ENCODE measurements at places on chromosomes 13 and 19. TPM values are rescaled to one million over a fixed set of nuclear protein-coding genes. Genes with fewer than 3 reads are reported as not detected.

Gene HRC
- not detected for total RNA-seq

Gene KLK14
- not detected for total RNA-seq

Gene TMEM150B
- total RNA-seq: not detected

Gene FCGBP
- 1.4 TPM for total RNA-seq

Gene ZNF443
- 3.2 TPM for total RNA-seq

Gene KLK4
- total RNA-seq: not detected

Gene LPAR2
- not detected for total RNA-seq

Gene ZNF99
- total RNA-seq: not detected

Gene C19orf18
- total RNA-seq: not detected

Gene TMEM221
- not detected for total RNA-seq

Gene GPR12
- not detected for total RNA-seq

Gene SELENOV
- not detected for total RNA-seq

Gene NLRP5
- total RNA-seq: not detected

Gene ELANE
- not detected for total RNA-seq

Gene BRSK1
- total RNA-seq: 0.89 TPM

Gene ZNF93
- total RNA-seq: 2.0 TPM

Gene CRX
- total RNA-seq: not detected

Gene MCEMP1
- not detected for total RNA-seq

Gene LIM2
- not detected for total RNA-seq

Gene TLE2
- total RNA-seq: 1.5 TPM

Gene GJB2
- total RNA-seq: not detected
